ENCODE measurements at places on chromosomes 13 and 19. TPM values are rescaled to one million over a fixed set of nuclear protein-coding genes. Genes with fewer than 3 reads are reported as not detected.

DNA sequence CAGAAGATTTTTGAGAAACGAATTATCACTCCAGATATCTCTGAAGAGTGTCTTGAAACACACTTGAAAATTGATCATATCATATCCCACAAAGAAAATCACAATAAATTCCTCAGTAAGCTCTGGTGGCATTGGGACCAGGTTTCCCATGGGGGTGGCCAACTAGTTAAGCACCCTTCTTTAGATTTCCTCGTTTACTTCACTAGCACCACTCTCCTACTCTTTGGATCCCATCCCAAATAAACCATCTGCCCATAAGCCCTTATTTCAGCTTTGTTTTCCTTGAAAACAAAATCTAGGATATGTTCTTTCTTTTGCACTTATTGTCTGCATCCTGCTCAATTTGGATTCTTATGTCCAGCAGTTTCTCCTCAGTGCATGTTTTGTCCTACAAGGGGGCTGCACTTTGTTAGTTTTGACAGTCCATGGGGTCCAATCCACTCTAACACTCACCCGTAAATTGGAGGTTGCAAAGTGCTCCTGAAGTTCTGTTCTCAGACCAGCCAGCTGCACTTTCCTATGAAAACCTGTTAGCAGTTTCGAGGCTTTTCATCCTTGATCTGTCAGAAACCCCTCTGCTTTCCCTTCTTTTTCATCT lies 40.3 kb upstream of the FAM124A start:
- DNase-seq = no peak

- DNase-seq = no peak
Measured at GRCh38 chr19:6608940-6609339, 18.0 kb upstream of the CD70 start.

The NKG7 gene
- total RNA-seq = not detected

DNA sequence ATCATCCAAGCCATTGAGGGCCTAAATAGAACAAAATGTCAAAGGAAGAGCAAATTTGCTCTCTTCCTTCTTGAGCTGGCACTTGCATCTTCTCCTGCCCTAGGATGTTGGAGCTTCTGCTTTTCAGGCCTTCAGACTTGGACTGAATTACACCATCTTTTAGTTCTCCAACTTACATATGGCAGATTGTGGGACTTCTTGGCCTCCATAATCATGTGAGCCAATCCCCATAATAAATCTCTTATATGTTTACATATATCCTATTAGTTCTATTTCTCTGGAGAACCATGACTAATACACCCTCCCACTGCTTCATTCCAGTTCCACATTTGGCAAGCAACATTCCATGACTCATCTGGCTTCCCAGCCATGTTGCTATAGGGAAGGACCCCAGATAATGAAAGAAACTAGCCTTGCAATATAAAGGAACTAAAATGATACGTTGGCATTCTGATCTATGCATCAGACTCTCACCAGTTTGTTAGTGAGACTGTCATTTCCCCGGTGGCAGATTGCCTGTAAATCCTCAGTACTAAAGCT lies 11.0 kb upstream of the ACOD1 start:
- DNase-seq = no peak

The ANKRD27 gene
- total RNA-seq = 24.9 TPM
